ENCODE measurements at places on chromosomes 6 and 20.

- DNase-seq: no peak
These were observed 79.3 kb downstream of the AHI1 start for GRCh38 chr6:135418040-135418760.

GRCh38 chr6:88248709-88249321 is 82.7 kb upstream of the CNR1 start:
- DNase-seq: no peak

DNA sequence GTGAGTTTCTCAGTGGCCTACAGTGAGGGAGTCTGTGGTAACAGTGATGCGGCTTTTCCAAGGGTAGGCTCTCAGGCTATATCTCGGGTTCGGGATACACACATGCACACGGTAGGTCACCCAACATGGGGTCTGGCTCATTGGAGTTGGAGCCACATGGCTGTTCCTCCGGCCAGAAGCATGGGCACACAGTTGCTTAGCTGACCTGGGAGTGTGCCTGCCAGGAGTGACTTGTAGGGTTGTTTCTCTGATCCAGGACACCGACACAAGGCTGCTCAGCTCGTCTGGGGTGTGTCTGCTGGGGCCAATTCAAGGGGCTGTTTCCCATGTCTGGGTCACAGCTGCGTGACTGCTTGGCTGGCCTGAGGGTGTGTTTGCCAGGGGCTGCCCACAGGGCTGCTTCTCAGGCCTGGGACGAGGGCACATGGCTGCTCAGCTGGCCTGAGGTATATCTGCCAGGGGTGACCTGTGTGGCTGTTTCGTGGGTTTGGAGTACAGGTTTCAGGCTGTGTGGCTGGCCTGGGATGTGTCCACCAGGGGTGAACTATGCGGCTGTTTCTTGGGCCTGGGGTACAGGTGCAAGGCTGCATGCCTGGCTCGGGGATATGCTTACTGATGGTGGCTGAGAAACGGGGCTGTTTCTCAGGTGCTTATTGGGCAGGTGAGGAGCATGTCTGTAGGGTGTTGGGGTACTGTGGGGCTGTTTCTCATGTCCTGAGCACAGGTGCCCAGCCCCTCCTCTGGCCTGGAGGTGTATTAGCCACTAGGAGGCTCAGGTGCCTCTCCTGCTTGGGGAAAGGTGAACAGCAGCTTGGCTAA is 15.2 kb downstream of the KIF25 start:
- DNase-seq: no peak

- DNase-seq: no peak
These were observed at the start of gene GFRA4 for GRCh38 chr20:3663031-3663701. TSS of gene GFRA4 (minus strand) at chr20:3663399. CDS start at chr20:3663399, 0 bp downstream.

- DNase-seq: no peak
These were observed 707.6 kb upstream of the MARCKS start for GRCh38 chr6:113149511-113149910.

GRCh38 chr6:52363228-52363867 is 1.4 kb downstream of the PAQR8 start:
- DNase-seq: no peak

DNA sequence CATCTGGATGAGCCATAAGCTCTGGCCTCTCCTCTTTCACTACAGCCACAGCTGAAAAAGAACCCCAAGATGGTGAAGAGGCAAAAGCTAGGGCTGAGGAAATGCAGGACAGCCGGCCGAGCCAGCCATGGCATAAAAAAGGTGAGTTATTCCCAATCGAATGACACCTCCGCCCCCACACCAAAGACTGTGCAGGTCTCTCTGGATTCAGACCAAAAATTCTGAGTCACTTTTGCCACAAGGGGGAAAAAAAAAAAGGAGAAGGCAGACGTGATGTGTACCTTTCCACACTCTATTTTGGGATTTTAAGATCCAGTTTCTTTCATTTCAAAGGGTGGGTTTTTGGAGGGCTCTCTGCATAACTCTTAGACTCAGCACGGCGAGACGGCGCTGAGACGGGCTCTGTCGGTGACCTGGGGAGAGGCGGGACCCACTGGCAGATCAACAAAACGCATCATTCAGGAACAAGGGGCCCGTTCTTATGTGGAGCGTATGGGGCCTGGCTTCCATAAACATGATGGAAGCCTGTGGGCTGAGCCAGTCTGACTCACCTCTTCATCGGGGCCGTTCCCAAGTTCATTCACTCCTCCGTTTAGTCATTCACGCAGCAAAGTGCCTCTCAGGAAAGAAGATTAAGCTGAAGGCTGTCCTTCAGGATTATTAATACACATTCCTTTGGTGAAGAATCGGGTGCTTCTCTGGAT is 54.8 kb downstream of the NFATC2 start:
- no peak for DNase-seq

DNA sequence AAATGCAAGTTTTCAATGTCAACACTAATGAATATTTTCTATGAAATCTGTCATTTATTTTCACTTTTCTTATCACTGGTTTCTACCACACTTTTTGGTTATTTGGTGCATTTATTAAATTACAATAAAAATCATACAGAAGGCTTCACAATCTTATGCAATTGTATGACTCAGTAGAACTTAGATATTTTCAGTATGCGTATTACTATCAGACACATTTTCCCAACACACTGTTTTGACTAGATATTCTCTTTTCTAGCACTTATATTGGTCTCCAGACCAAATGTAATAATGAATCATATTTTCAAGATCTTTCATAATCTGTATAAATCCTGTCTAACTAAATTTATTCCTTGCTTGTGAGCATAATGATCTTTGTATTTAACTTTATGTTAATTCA is 74.1 kb downstream of the FAM83B start:
- no peak for DNase-seq

- no peak for DNase-seq
These were observed 494.1 kb upstream of the ARID1B start for GRCh38 chr6:156283091-156283490.

DNA sequence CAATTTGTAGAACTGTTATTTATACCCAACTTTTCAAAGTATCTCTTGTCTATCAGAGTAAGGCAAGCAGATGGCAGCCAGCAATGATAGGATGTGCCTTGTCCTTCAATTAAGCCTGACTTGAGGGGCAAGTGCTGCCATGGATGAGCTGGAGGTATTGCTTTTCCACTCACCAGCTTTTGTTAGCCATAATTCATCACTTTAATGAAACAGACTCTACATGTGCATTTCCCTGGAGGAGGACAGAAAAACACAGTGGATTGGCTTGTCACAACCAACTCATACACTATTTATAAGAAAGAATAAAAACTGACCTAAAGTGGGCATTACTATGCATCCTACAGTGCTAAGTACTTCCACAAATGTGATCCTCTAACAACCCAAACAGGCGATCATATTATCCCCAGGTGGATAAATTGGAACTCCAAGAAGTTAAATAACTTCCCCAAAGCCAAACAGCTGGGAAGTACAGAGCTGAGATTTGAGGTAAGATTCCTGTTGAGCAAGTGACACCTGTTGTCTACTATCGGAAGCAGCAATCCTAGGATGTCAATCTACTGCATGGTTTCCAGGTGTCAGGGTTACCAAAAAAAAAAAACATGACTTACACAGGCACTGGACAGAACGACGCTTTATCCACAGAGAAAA is 73.9 kb upstream of the NRSN1 start:
- no peak for DNase-seq

DNA sequence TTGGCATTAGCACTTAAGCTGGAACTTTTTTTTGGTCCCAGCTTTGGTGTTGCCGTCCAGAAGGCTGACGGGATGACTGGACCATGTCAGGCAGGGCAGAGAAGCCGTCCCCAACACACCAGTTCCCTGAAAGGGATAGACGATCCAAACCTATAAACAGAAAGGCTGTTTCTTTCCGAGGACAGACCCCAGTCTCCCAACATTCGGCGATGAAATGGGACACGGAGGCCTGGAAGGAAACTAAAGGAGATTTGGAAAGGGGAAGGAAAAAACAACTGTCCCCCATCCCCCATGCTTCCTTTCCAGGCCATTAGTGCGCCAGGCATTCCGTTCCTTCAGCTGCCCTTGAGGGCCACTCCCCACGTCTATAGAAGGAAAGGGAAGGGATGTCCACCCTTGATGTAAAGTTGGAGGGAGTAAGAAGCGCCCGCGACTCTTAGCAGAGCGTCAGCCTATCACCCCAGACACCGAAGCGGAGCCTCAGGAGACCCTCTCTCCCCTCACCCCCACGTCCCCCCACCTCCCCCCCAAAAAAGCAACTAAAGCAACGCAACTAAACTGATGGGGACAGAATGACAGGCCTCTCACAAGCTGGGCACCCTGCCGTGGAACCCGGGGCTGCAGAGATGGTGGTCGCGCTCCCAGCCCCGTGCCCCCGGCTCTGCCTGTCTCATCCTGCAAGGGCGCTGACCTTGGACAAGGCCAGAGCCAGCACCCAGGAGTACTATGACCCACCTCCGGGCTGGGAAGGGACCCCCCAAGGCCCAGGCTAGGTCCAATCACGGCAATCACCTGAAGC is 638 bp downstream of the BLCAP start:
- peak; percentile 24 for DNase-seq

DNA sequence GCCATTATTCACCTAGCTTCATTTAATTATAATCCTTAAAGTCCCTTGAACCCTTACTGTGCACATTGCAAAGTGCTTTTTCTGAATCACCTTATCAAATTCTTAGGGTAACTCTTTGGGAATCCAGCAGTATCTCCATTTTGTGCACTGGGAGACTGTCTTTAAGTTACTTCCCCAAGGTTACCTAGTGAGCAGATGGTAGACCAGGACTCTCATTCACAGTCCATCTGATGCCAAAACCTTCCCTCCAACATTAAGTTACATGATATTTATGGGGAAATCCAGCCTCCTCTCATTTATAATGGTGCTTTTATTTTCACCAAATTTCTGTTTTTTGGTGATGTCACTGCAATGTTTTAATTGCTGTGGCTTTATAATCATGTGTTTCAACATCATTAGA is 75.7 kb downstream of the NCOA7 start:
- no peak for DNase-seq

DNA sequence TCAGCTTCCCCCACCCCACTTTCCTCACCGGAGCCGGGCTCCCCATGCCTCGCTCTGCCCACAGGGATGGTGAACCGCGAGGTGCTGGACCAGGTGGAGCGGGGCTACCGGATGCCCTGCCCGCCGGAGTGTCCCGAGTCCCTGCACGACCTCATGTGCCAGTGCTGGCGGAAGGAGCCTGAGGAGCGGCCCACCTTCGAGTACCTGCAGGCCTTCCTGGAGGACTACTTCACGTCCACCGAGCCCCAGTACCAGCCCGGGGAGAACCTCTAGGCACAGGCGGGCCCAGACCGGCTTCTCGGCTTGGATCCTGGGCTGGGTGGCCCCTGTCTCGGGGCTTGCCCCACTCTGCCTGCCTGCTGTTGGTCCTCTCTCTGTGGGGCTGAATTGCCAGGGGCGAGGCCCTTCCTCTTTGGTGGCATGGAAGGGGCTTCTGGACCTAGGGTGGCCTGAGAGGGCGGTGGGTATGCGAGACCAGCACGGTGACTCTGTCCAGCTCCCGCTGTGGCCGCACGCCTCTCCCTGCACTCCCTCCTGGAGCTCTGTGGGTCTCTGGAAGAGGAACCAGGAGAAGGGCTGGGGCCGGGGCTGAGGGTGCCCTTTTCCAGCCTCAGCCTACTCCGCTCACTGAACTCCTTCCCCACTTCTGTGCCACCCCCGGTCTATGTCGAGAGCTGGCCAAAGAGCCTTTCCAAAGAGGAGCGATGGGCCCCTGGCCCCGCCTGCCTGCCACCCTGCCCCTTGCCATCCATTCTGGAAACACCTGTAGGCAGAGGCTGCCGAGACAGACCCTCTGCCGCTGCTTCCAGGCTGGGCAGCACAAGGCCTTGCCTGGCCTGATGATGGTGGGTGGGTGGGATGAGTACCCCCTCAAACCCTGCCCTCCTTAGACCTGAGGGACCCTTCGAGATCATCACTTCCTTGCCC is 57.4 kb downstream of the SRC start:
- DNase-seq: no peak

DNA sequence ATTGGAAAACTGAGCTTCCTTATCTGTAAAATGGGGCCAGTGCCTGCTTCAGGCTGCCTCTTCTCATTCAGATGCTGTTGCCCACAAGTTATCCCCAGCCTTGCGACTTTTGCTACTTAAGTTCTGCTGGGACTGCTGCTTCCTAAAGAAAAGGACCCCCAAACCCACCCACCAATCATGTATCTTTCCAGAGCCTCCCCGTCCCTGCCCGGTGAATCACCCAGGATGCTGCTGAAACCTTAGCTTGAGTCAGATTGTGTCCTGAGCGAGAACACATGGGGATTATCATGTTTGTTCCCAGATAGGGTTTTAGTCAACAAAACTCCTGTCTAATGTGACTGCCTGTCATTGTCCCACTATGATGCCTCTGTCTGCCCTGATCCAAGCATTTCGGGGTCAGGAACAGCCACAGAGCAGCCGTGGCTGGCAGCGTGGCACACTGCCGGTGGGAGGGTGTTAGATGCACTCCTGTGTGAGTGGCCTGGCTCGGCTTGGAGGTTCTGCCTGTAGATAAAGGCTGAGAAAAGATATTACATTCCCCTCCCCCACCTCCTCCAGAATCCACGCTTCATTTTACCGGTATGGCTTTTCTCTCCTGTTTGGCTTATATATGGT is 79.9 kb downstream of the TOX2 start:
- DNase-seq: no peak

GRCh38 chr20:7333841-7334240 is 566.4 kb downstream of the BMP2 start:
- no peak for DNase-seq

DNA sequence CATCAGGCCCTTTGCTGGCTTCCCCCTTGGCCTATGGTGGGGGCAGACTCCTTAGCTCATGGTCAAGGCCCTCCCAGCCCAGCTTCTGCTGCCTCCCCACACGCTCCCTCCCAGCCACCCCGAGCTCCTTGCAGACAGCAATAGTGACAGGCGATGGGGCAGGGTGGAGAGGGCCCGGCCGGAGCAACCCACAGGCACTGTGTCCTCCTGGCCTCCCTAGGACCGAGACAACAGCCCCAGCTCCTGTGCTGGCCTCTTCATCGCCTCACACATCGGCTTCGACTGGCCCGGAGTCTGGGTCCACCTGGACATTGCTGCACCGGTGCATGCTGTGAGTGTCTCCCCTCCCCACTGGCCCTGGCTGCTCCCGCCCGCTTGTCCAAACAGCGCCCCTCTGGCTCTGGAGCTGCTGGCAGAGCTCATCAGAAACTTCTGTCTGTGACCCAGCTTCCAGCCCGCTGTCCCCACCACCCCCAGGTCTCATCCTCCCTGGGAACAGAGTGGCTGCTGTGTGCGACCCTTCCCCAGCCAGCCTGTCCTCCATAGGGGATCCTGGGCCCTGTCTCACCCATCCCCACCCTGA is 21.8 kb downstream of the NPEPL1 start:
- peak; percentile 1 for DNase-seq

DNA sequence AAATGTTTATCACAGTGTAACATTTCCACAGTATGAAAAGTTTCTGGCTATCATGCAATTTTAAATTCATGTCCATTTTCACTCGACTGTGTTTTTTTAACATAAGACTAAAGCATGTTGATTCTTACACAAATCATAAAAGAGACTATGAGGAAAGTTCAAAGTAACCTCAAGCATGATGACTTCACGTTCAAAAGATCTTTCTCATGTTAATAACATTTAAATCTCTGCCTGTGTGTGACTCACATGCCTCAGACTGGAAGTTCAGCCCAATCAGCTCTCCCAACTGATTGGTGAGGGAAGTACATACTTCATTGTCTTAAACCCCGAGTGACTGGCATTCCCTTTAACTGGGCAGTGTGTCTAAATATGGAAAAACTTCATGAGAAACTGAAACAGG is 37.4 kb downstream of the ATXN1 start:
- peak; percentile 38 for DNase-seq

Measured in NB4 (cell line).